ENCODE measurements at places on chromosomes 12 and 14.

GRCh38 chr12:120849765-120850164 is 54.4 kb downstream of the SPPL3 start:
- no peak for DNase-seq

DNA sequence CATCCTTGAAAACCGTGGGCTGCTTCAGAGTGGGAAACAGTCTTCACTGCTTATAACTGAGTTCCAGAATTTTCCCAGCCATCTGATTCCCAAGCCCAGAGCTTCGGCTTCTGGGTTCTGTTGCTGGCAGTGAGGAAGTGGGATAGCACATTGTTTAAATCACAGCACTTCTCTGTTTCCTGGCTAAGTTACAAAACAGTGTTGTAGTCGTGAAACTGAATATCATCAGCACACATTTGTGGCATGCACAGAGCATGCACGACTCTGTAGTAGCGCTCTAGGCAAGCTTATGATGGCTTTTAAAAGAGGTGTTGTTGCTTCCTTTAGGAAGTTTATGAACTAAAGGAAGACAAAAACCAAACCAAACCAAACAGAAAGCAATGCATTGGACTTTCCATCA is 1005.5 kb downstream of the NRXN3 start:
- DNase-seq: no peak

DNA sequence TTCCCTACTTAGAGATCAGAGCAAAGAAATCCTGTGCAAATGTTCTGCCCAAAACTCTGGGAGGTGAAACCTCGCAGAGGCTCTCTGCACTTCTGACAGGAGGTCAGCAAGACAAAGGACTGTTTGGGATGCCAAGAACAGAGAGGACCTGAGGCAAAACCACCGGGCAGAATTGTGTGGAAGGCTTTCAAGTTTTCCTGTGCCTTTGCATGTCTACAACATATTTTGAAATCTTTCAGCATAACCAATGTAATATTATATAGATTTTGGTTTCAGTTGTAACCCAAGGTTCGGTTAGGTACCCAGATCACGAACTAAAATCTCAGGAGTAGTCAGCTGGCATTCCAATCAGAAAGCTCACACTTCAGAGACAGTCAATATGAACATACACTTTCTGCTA is 99.4 kb upstream of the PLEKHA5 start:
- no peak for DNase-seq

- DNase-seq: no peak
Observed at GRCh38 chr12:33205981-33206380, 233.6 kb downstream of the SYT10 start.

DNA sequence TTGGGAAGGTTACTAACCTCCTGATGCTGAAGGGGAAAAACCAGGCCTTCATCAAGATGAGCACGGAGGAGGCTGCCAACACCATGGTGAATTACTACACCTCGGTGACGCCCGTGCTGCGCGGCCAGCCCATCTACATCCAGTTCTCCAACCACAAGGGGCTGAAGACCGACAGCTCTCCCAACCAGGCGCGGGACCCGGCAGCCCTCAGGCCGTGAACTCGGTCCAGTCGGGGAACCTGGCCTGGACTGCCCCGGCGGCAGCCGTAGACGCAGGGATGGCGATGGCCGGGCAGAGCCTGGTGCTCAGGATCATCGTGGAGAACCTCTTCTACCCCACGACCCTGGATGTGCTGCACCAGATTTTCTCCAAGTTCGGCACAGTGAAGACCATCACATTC is 133.0 kb upstream of the FUT8 start:
- no peak for DNase-seq

- DNase-seq: no peak
Observed at GRCh38 chr12:8953773-8954402, 4.4 kb upstream of the M6PR start.

DNA sequence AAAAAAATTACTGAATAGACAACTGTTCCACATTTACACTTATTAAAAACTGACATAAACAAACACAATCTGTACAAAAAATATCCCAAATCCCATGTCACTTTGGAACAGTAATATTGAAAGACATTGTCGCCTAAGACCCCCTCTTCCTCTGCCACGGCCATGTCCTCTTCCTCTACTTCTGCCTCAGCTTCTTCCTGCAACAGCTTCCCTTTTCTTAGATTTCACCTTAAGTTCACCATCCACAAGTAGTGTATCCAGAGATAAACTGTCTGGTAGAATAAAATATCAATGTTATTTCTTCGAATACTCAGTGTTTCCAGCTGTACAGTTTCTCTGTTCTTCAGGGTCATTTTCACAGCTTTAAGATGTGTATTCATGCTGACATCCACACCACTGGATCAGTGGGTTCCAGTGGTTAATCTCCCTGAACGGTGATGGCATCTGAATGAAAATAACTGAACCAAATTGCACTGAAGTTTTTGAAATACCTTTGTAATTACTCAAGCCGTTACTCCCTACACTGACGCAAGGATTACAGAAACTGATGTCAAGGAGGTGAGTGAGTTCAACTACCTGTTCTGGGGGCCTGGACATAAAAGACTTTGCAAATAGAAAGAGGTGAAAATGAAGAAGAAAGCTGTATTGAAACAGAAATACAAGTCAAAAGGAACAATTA is 208.5 kb downstream of the C12orf50 start:
- DNase-seq: no peak

DNA sequence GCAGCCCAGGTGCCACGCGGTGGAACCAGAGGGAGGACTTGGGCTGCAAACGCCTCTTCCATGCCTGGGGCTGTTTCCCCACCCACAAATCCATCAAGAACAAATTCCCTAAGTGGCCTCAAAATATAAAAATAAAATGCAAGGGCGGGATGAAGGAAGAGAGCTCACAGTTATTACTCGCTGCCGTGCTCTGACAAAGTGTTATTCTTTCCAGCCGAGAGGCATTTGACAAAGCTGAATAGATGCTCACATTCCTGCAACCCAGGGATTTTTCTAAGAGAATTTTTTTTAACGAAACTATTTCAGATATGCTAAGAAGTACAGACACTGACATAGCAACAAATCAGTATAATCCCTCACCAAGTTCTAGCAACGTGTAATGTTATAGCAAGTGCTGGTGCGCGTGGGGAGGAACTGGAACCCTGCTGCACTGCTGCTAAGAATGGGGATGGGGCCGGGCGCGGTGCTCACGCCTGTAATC is 70.7 kb downstream of the SCARB1 start:
- DNase-seq: no peak

GRCh38 chr14:99394602-99395156 is 86.0 kb downstream of the SETD3 start:
- DNase-seq: no peak

DNA sequence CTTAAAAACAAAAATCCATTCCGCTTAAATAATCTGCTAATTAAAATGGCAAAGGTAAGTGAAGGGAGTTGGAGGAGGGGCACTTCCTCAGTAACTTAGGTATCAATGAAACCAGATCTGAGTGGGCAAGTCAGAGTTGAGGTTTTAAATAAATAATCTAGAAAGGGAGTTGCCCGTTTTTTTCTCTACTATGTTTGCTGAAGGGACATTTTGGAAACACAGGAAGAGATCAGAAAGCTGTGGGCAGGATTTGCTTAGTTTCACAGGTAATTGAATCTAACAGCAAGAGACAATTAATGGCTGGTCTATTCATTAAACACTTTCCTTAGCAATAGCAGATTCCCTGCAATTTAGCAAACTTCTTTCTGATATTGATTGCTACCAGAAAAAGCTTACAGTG is 186.0 kb upstream of the ABCD2 start:
- peak; percentile 8 for DNase-seq

DNA sequence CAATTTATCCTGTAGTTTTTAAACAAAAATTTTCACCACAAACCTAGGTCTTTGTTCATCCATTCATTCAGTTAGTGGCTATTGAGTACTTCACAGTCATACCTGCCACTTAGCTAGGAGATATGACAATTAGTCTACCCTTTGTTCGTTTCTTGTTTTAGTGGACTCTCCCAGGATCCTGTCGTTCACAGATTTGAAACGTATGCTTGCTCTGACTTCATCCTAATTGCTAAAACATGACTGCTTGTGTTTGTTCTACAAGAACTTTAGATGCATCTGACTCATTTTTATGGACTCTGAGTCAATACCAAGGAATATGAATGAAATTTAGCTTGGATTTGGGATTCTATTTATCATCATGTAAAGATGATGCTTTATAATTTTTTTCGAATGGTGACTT is 69.5 kb downstream of the TBC1D30 start:
- no peak for DNase-seq

GRCh38 chr12:32561931-32562341 is 117.2 kb upstream of the DNM1L start:
- no peak for DNase-seq

- DNase-seq: no peak
Observed at GRCh38 chr12:131897875-131898274, 3.5 kb downstream of the ULK1 start.

DNA sequence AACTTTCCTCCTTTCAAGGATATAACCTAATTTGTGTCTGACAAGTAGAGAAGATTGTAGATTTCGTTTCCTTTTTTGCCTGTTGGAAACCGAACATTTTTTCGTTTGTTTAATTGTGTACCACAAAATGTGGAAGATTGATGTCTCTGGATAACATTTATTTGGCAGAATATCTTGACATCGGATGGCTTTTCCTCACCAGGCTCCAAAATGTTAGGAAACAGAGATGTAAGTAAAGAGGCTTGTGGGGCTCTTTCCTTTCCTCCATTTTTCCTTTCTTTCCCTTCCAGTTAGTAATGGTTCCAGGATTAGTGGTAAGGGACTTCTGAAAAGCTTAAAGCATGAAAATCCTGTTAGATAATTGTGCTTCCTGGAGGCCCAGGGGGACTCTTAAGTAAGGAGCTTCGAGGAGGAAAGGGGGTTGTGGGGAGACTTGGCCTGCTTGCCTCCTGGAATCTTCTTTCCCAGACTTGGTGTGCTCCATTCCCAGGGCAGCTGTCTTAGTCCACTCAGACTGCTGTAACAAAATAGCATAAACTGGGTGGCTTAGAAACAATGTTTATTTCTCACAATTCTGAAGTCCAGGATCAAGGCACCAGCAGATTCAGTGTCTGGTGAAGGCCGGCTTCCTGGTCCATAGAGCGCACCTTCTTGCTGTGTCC is 243.1 kb upstream of the PWP1 start:
- DNase-seq: no peak

GRCh38 chr12:54012631-54013409 is 4.0 kb downstream of the HOXC8 start:
- no peak for DNase-seq

DNA sequence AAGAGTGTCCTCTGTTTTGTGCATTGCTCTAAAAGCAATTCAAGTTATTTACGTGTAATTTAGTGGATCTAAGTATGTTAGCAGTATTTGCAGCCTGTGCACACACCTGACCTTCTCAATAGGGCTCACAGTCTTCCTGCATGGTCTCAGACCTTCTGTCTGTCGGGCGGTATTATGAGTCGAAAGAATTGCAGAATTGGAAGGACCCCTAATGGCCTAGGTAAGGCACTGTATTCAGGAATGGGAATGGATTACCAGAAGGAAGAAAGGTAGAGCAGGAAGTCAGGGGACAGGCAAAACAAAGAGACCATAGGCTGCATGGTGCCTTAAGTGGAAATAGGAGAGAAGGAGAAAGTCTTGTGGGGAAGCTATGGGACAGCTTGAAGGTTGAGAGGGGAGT is 341.6 kb downstream of the VRK1 start:
- DNase-seq: peak; percentile 62
